ENCODE measurements at places on chromosomes 6 and 20.

DNA sequence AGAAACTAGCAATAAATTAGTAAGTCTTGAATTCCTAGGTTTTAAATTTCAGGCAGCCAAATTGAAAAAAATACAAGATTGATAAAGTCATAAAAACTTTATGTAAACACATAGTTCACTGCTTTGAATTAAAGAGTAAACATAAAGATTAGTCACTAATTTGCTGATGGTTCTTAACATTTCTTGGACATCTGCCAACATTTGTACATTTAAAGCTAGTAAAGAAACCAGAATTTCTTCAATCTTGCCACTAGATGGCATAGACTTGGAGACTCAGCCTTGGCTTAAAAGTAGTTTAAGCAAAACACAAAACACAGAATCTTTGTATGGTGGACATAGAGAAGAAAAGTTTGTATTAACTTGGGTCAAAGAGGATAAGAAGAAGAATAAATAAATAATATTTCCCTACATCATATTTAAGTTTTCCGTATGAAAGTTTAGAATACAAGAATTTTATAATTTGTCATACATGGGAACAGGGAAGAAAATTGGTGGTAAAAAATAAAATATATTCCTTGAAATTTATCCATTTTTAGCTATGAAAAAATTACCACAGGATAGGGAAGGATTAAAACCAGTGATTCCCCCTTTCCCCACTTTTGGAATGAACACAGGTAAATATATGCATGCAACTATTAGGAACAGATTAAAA is 41.7 kb upstream of the FAM135A start:
- DNase-seq, result no peak

DNA sequence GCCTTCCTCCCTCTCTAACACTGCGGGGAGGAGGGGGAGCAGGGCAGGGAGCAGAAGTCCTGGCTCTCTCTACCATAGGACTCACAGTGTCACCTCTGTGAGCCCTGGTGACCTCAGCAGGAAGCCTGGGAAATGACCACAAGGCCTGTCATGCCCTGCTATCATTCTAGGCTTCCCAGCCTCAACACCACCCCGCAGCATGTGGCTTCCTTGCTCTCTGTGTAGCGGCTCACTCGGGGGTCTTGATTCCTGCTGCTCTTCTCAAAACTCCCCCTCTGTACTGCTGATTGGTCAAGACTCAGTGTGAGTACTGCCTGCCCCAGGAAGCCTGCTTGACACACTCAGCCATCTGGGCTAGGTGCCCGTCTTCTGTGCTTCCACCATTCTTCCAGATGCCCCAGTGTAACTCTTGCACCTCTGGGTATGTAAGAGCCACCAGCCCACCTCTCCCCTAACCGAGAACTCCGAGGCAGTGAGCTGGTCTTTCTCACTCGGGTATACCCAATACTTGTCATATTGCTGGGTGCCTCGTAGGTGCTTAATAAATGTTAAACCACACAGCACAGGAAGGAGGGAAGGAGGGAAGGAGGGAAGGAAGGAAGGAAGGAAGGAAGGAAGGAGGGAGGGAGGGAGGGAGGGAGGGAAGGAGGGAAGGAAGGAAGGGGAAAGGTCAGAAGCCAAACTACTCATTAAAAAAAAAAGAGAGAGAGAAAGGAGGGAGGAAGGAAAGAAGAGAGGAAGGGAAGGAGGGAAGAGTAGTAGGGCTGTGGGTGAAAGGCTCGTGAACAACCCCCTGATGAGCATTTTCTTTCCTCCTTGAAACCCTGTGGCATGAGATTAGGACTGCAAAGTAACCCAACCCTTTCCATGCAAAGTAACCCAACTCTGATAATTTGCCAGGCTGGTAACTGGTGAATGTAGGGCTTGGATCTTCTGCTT is 5.0 kb downstream of the MDFI start:
- no peak for DNase-seq

DNA sequence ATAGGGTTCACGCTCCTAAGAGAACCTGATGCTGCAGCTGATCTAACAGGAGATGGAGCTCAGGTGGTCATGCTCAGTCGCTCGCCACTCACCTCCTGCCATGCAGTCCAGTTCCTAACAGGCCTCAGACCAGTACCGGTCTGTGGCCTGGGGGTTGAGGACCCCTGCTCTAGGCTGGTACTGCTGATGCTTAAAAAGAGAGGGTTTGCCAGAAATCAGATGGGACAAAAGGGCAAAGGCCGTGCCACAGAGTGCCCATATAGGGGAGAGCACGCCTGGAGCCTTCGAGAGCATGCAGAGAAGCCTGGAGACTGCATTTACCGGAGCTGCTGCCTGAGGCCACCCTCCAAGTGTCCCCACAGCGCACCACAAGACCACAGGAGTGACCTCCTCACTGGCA is 75.5 kb downstream of the PTPN1 start:
- DNase-seq, result no peak

DNA sequence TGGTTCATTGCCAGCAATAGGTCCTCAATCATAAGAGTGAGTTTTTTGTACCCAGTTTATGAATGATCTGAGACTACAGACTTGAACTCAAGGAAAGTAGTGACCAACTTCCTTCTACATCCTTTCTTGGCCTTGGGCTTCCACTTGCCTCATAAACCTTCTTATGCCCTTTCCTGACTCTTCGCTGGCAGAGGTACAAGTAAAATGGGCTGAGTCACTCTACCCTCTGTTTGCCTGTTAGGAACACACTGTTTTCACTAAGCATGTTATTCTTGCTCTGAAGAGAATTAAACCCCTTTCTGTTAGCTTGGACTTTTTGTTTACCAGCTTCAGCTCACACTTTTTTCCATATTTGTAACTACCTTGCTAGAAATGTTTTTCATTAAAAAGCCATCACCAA is 74.4 kb downstream of the PKHD1 start:
- DNase-seq, result no peak

- no peak for DNase-seq
Measured at GRCh38 chr6:168497381-168497780, 56.4 kb downstream of the SMOC2 start.

- DNase-seq, result no peak
Measured at GRCh38 chr6:129364037-129364436, 345.9 kb downstream of the ARHGAP18 start.

DNA sequence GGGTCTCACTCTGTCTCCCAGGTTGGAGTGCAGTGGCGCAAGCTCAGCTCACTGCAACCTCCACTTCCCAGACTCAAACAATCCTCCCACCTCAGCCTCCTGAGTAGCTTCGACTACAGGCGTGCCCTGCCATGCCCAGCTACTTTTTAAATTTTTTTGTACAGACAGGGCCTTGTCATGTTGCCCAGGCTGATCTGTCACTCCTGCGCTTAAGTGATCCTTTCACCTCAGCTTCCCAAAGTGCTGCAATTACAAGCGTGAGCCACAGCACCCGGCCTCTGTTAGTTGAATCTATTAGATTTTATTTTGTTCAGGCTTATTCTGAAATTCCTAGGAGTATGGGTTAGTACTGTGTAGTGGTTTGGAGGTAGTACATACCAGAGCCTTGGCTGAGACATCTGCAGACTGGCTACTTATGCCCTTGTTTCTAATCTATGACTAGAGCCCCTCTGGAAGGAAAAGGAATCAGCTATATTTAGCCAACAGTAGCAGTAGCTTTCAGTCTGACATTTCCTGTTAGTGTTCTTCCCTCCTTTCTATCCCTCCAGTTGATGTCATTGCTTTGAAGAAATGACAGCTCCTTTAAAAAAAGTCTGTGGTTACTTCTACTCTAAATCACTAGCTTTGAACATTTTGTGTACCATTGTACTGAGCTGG is 74.4 kb downstream of the ITCH start:
- DNase-seq, result no peak

GRCh38 chr6:73506246-73506645 is 14.6 kb downstream of the EEF1A1 start:
- no peak for DNase-seq

DNA sequence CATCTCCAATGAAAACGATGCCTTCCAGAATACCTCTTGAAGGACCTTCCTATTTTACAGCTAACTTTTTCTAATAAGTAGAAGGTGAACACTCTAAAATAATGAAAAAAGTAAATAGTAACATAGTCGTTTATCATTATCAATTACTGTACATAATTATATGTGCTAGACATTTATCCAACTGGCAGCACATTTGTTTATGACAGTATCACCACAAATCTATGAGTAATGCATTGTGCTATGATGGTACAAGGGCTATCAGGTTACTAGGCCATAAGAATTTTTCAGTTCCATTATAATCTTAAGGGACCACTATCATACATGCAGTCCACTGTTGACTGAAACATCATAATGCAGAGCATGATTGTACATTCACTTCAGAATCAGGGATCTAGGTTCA is 68.4 kb downstream of the ATG5 start:
- DNase-seq, result no peak

DNA sequence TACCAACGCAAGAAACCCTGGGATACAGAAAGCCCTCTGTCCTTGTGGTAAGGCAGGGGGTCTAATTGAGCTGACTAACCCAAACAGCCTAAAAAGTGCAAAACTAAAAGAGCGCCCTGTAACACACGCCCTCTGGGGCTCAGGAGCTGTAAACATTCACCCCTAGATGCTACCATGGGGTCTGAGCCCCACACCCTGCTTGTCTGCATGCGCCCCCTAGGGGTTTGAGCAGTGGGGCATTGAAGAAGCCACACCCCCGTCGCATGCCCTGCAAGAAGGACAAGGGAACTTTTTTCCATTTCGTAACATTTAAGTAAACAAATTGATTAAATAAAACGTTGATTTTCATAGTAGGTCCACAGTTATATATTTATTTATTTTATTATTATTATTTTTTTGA is 616.9 kb upstream of the MAN1A1 start:
- no peak for DNase-seq

DNA sequence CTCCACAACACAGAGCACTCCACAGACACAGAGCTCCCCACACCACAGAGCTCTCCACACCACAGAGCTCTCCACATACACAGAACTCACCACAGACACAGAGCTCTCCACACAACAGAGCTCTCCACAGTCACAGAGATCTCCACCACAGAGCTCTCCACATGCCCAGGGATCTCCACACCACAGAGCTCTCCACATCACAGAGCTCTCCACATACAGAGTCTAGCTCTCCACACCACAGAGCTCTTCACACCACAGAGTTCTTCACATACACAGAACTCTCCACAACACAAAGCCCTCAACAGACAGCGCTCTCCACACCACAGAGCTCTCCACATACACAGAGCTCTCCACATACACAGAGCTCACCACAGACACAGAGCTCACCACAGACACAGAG is 55.3 kb downstream of the ERMARD start:
- no peak for DNase-seq

DNA sequence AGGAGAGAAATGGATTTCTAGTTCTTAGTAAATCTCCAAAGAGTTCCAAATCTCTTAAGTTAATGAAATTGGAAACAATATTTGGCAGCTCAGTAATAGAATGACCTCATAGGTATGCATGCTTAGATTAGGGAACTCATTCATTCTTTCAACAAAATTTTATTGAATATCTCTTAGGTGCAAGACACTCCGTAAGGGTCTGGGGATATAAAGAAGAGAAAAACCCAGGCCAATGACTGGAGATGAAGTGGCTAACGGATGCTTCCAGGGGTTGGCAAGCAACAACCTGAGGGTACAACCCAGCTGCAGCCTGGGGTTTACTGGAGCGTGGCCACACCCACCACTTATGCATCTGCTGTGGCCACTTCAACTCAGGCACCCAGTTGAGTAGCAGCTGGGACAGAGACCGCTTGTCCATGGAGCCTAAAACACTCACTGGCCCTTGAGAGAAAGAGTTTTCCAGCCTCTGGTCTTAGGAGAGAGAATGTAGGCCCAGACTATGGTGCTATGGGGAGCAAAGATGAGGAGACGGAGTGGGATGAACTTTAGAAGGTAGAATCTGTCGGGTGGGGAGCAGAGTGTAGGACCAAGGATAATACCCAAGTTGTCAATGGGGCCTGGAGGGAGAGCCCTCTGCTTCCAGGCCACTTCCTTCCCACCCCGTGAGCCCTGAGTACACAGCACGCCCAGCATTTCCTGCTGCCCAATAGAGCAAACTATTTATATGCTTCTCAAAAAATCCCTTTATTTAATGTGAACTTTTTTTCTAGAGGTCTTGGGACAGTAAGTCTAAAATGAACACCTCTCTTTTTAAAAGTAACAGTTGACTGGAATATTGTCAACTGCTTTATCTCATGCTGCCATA is 46.8 kb upstream of the PXDC1 start:
- peak; percentile 60 for DNase-seq

DNA sequence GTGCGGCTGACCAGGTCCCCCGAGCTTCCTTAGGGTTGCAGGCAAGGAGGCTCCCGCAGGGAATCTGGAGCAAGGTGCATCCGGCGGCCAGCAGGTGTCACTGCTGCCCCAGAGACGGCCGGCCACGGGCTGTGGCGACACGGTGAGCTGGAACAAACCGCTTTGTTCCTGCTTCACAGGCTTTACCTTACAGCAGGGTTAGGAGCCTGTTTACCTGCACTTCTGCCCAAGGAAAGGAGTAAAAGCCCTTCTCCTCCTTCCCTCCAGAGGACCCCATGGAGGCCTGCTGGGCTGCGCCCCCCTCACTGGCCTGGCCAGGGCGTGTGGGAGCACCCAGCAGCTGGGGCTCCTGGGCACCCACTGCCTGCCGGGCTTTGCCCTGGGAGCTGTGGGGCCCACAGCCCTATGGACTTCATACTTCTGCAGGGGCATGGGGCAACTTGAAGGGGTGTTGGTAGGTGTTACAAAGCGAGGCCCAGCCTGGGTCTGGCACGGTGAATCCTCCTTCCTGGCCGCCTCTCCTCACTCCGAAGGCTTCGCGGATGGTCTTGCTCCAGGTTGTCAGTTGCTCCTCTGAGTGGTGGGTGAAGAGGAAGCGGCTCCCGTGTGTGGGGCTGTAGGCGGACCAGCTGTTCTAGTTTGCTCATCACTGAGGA is 88.4 kb downstream of the CDC5L start:
- DNase-seq, result peak; percentile 89

GRCh38 chr20:44135012-44135412 is 52.0 kb downstream of the JPH2 start:
- no peak for DNase-seq
